ENCODE measurements at places on chromosomes 12 and 14.

- peak; percentile 26 for DNase-seq
Observed at GRCh38 chr12:42625611-42626010, 36.1 kb upstream of the PRICKLE1 start.

GRCh38 chr14:95162641-95163040 lies 5.3 kb upstream of the DICER1 start:
- no peak for DNase-seq

DNA sequence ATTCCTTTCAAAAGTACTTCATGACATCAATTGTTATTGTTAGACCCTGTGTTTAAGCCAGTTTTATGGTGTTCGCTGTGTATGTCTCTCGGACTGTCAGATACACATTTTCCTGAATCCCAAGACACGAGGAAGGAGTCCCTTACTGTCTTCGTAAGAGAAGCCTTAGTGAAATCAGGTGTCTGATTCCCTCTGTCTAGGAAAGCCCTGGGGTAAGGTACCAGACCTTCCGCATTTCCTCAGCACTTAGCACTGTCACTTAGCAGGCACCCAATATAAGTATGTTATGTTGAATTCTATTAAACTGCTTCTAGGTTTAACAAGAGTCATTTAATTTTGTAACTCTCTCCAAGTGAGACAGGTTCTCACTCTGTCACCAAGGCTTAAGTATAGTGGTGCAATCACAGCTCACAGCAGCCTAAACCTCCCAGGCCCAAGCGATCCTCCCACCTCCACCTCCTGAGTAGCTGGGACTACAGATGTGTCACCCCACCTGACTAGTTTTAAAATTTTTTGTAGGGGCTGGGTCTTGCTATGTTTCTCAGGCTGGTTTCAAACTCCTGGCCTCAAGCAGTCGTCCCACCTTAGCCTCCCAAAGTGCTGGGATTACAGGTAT lies 111.0 kb downstream of the BBS10 start:
- DNase-seq = no peak

DNA sequence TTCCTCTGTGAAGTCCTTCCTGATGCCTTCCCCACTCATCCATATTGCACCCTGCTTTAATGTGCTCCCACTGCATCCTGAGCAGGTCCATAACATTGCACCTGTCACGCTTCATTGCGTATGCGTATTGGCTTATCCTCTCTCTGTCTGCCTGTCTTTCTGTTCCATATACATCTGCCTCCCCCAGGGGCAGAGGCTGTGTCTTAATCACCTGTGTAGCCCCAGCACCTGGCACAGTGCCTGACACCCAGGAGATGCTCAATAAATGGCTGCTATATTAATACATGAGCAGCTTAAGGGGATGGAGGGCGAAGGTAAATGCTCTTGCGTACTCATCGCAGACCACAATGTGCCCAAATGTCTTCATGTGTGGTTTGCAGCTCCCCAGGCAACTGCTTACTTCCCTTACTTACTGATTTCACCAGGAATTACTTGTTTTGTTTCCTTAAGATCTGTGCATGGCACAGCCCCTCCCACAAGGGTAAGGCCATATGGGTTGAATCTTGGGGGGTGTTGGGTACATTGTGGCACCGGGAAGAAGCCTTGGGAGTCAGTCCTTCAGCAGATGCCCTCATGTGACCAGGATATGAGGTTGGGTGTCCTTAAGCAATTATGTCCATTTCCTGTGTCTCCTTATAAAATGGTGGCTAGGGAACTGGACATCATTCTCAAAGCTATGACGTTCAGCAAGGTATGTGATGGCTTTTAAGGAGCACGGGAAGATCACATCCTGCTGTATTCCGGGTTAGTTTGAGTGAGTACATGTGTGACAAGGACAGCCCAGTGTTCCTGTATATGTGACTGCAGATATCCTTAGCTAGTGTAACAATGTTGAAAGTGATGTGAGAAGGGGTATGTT lies 848 bp upstream of the CPNE6 start:
- no peak for DNase-seq

DNA sequence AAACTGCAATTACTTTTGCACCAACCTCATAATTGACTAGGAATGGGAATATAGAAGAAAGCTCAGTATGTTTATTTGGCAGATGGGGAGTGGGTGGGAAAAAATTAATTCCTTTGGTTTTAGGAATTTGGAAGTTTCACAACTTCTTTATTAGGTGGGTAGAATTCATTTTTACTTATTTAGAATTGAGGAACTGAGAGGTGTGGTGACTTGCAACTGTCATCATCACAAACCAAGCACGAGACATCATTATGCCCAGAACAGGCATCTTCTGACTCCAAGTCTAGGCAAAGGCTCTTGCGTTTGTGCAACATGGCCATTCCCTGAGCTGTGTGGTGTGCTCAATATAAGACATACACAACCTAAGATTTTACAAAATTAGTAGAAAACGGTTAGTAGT lies 380.0 kb downstream of the ATP23 start:
- no peak for DNase-seq

- no peak for DNase-seq
Observed at GRCh38 chr12:52691076-52691840, 11.1 kb upstream of the KRT1 start.

- no peak for DNase-seq
Observed at GRCh38 chr12:4139191-4139590, 134.4 kb upstream of the CCND2 start.

DNA sequence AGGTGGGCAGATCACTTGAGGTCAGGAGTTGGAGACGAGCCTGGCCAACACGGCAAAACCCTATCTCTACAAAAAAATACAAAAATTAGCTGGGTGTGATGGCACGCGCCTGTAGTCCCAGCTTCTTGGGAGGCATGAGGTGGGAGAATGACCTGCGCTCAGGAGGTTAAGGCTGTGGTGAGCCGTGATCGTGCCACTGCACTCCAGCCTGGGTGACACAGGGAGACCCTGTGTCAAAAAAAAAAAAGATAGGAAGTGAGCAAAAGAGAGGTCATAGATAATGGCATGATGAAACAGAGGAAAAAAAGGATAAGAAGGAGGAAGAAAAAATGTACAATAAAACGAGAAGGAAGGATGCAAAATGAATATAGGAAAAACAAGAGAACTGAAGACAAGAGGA lies 159.5 kb downstream of the ETV6 start:
- no peak for DNase-seq

DNA sequence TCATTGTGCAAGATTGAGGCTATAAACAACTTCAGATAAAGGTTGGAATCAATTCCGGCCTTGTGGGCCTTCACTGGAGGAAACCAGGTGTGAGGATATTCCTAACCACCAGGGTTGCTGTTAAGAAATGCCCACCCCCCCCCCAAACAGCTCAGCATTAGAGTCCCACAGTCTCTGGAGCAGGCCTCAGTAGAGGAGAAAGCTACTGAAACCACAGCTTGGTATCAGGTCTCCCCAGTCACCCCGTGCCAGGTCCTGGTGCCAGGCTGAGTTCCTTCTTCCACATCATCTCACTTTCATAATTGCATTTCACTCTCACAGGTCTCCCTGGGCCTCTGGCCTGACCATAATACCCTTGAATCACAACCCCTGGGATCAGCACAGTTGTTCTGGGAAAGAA lies 12.5 kb downstream of the GALNT6 start:
- no peak for DNase-seq

DNA sequence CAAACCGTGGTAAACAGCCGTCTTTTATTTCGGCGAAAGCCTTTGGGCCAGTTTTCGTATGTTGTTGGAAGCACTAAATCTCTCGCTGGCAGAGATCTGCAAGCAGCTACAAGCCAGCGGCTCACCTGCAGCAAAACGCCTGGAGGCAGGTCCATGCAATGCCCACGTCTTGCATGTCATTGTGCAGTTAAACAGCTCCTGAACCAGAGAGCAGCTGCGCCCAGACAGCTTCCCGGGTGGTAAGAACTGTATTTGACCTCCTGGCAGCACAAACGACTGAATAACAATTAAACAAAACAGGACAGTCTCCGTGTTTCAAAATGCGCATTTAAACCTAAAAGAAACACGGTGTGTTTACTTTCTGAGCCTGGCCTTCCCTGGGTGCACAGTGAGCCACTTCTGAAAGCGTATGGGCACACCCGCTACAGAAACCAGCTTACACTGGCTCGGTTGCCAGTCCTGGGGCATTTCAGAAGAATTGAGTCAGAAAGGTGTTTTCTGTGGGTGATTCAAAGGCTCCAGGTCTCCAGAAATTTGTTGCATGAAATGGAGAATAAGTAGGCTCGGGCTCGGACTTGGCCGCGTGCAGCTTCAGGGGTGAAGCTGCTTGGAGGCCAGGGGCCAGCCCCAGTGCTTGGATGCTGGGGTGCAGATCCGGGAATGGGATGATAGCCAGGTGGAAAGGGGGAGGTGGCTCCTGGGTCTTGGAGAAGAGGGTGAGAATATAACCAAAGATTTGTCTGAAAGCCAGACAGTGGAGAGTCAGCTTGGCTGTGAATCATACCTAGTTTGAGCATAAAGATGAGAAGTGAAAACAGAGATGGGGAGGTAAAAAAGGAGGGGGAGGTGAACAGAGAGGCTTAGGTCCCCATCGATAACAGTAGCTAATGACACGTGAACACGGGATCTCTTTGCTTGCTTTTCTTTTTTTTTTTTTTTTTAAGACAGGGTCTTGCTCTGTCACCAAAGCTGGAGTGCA lies 24.9 kb upstream of the FZD10 start:
- peak; percentile 6 for DNase-seq

DNA sequence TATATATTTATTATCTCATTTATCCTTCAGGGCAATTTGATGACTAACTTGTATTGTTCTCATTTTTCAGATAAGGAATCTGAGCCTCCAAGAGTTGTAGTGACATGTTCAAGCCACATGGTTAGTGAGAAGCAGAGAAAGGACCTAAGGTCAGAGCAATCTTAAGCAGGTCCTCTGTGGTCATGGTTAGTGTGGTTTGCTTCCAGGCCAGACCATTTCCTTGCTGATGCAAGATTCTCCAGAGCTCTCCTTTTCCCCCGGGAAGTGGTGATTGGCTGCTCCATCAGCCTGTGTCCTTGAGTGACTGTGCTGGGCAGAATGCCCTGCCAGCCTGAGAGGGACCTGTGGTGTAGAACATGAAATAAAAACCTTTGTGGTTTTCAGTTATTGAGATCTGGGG lies 141.3 kb downstream of the KTN1 start:
- no peak for DNase-seq

DNA sequence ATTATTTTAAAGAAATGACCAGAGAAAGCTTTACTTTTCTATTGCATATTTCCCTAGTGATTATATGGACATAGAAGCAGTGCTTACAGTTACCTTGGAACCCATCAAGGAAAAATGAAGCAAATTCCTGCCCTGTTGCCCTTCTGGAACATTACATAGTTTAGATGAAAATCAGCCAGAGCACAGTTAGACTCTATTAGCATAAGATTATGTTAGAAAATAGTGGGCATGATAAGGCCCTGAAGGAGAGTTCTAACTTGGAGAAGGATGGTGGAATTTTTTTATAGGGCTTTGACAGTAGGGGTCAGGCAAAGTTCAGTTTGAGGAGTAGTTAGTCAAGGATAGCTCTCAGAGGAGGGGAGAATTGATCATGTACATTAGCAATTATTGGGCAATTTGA lies 74.3 kb downstream of the FUT8 start:
- DNase-seq = no peak

GRCh38 chr12:93111773-93112172 lies 182.7 kb upstream of the EEA1 start:
- no peak for DNase-seq

DNA sequence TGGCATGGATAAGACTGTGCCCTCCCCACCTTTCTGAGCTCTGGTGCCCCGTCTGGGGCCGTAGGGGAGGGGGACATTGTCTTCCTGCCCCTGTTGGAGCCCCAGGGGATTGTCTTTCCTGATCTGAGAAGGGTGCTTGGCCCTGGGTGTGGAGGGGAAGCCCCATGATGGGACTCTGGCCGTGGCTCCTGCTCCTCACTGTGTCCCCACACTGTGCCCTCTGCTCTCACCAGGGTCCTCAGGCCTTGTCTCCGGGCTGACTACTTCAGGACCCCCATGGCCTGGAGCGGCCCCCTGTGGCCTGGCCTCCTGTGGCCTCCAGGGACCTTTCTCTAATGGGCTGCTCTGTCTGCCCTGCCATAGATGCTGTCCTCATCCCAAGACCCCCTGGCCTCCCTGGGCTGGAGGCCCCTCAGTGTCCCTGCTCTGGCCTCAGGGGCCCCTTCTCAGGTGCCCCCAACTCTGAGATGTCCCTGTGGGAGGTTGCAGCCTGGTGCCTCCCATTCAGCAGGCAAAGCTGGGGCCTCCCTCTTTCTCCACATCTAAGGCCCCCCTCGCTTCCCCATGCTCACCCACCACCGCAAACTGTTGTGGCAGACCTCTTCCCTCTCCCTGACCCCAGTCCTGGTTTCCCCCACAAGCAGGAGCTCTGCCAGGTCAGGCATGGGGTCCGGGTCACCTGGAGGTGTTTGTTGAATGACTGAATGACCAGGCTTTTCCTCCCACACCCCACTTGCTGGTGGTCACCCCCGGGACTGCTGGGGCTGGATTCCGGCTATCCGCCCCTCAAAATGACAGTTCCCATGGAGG lies 4.0 kb downstream of the KIF26A start:
- no peak for DNase-seq

DNA sequence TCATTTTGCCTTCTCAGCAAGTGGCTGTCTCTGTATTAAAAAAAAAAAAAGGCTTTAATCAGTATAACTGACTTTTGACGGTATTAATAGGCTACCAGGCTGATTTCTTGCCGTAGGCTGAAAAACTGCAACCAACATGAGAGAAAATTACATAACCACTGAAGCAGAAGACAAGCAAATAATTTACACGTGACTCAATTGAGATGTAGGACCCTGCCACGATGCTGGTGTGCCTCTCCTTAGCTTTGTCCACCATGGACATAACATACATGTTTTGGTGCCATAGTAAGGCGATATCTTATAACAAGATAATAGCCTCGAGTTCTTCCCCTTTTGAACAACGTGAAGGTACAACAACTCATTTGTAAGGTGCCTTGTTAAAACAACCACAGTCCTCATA lies 88.7 kb upstream of the GRIP1 start:
- DNase-seq = no peak

Data from LNCaP clone FGC (cell line).